ENCODE measurements at places on chromosomes 16 and 17.

- no peak for DNase-seq
Measured at GRCh38 chr16:11126399-11127054, 129.5 kb downstream of the SOCS1 start.

- DNase-seq: no peak
Measured at GRCh38 chr17:81065500-81065899, 30.5 kb downstream of the BAIAP2 start.

DNA sequence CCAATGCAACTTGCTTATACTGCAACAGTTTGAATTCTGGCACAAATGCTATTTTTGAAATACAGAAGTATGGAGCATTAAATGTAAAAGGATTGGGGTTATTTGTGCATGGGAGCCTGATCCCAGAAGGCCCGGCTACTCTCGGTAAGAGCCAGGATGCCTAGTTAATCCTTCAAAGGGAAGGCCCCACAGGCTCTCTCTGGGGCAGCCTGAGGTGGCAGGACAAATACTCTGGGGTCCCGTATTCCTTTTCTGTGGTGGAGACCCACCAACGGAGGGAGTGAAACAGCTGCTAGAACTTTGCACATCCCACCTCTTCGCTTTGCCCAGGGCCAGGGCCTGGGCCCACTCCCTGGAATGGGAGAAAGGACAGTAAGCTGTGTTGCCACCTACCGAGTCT lies 30.4 kb downstream of the ERN1 start:
- DNase-seq: no peak

GRCh38 chr16:10938321-10938720 lies 3.9 kb downstream of the DEXI start:
- DNase-seq: no peak

DNA sequence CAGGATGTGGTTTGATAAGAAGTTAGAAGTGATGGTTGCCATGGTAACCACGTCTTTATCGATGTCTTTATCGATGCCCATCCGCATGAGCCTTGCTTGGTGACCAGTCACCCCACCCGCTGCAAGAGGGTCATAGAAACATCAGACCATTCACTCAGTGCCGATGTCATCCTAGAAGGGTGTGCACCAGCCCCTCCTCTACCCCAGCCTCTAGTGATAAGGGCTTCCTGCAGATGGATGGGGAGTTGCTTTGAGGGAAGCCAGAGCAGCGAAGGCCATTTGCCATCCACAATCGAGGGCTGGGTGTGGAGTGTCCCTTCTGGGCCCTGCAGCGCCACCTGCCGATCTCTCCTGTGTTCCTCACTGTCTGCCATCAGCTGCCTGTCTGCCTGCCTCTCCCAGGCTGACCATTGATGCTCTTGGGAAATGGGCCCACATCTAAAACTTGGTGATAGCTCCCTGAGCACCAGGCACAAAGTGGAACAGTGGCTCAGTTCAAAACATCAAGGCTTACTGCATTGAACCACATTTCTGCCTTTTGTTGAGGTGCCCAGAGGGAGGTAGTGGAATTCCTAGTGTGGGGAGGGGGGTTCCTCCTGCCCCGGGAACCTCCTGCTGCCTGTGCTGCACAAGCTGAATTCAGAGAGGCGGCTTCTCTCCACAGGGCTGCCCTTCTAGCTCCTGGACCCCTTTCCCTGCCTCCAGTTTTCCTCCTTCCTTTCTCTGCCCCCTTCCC lies 8.9 kb downstream of the CALB2 start:
- peak; percentile 41 for DNase-seq

GRCh38 chr17:79374087-79374689 lies 236.7 kb downstream of the RBFOX3 start:
- DNase-seq: no peak

DNA sequence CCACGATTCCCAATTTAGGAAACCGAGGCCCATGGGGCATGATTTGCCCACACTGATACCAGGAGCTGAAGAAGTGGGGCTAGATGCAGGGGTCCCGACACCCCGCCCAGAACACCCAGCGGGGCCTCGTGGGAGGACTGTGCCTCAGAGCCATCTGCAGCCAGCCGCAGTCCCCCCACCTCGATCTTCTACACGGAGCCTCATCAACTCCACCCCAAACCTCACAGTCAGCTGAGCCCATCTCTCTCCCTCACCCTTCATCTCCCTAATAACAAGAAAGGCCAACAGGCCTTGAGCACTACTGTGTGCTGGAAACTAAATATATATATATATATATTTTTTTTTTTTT lies 4.2 kb downstream of the ITGAE start:
- no peak for DNase-seq

GRCh38 chr17:66865151-66865550 lies 30.2 kb downstream of the CACNG5 start:
- DNase-seq: no peak

DNA sequence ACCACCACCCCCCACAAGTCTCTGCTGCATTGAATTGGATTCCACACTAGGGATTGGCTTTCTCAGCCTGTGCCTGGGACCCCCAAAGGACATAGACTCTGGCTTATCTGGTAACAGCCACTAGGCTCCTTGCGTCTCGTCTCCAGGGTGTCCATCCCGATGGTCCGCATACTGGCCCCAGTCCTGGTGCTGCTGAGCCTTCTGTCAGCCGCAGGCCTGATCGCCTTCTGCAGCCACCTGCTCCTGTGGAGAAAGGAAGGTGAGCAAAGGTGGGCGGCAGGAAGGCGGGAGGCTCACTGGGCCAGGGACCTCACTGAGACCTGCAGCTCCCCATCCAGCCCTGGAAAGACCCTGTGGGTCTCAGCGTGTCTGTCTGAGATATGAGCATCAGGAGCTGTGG lies 8.1 kb downstream of the CD300LG start:
- DNase-seq: no peak

Data from RWPE1 (cell line).